ENCODE measurements at places on chromosomes 12 and 14. TPM values are rescaled to one million over a fixed set of nuclear protein-coding genes. Genes with fewer than 3 reads are reported as not detected.

CLEC6A gene
- not detected for total RNA-seq

KCNC2 gene
- total RNA-seq = not detected

TSPAN11 gene
- total RNA-seq = 0.10 TPM

CDK2 gene
- total RNA-seq = 50.8 TPM

TOMM20L gene
- total RNA-seq = not detected
